ENCODE measurements at places on chromosomes 16 and 17. TPM values are rescaled to one million over a fixed set of nuclear protein-coding genes. Genes with fewer than 3 reads are reported as not detected.

The CYB5D1 gene
- 12.2 TPM for total RNA-seq

- DNase-seq = no peak
These were observed 47.6 kb downstream of the MARVELD3 start for GRCh38 chr16:71673582-71673973.

GRCh38 chr17:67606896-67607604 is 110.7 kb upstream of the NOL11 start:
- DNase-seq = no peak

The MMP25 gene
- 3.0 TPM for total RNA-seq

GRCh38 chr17:41505809-41506767 is 676 bp upstream of the KRT13 start:
- DNase-seq = no peak

GRCh38 chr16:48350736-48351135 is 34.5 kb downstream of the SIAH1 start:
- no peak for DNase-seq

DNA sequence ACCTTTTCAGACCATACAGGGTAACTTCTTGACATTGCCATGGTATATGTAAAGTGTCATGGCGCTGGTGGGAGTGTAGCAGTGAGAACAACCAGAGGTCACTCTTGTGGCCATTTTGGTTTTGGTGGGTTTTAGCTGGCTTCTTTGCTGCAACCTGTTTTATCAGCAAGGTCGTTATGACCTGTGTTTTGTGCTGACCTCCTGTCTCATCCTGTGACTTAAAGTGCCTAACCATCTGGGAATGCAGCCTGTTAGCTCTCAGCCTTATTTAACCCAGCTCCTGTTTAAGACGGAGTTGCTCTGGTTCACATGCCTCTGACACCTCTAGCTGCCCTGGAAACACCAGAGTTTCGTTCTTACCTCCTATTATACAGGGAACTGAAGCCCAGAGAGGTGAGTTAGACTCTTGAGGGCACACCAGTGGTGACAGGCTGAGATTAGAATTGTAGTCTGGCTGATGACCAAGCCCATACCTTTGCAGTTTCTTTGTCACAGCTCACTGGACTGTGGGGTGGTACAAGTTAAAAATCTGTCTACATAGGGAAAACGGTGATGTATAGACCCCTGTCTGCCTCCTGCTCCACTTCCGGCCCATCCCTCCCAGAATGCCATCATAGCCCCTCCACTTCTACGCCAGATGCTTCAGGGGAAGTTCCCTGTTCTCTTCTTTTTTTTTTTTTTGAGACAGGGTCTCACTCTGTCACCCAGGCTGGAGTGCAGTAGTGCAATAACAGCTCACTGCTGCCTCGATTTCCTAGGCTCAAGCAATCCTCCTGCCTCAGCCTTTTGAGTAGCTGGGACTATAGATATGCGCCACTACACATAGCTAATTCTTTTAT is 21.0 kb downstream of the KSR1 start:
- no peak for DNase-seq

The EVI2A gene
- total RNA-seq = 2.2 TPM

- no peak for DNase-seq
These were observed 20.4 kb upstream of the SLFN5 start for GRCh38 chr17:35222452-35222851.

The TBC1D3C gene
- total RNA-seq = not detected

The GRIN2C gene
- total RNA-seq = 0.70 TPM

- no peak for DNase-seq
These were observed 1.3 kb downstream of the MAPK8IP3 start for GRCh38 chr16:1707193-1707790.

DNA sequence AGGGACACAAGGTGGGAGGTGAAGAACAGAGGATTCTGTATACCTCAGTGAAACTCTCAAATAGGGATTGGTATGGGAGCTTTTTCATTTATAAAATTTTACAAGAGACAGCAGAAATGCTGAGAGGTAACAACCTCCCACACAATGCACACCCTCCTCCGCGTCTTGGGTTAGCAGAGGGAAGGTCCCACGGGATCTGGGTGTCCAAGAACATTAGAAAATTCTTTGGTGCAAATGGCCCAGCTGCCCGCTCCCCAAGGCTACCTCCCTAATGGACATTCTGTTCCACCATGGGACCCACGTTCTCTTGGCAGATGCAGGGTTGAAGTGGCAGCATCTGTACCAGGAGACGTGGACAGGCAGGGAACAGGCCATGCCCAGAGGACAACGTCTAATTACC is 22.5 kb downstream of the GPR139 start:
- no peak for DNase-seq

GRCh38 chr16:81448154-81449131 is 3.8 kb downstream of the CMIP start:
- no peak for DNase-seq
